ENCODE measurements at places on chromosomes 3 and 15. TPM values are rescaled to one million over a fixed set of nuclear protein-coding genes. Genes with fewer than 3 reads are reported as not detected.
A peak's percentile ranks its signal among the peaks of the same experiment; 100 is the strongest.

DNA sequence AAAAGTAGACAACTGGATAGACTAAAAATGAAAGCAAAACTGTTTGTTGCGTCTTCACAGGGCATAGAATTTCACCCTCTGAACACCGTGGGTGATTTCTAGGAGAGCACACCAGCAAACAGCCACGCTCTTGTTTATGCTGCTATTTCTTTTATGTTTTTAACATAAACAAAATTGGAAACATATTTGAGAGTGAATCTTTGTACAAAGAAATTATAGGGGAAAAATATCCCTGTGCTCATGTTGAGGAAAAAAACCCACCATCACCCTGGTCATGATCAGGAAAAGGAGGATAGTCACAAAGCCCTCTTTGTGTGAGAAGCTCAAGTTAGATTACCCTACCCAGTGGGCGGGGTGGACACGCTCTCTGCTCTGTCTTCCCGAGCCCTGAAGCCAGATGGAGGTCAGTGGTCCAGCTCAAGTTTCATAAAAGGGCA is 313.3 kb downstream of the SATB1 start:
- DNase-seq: no peak

DNA sequence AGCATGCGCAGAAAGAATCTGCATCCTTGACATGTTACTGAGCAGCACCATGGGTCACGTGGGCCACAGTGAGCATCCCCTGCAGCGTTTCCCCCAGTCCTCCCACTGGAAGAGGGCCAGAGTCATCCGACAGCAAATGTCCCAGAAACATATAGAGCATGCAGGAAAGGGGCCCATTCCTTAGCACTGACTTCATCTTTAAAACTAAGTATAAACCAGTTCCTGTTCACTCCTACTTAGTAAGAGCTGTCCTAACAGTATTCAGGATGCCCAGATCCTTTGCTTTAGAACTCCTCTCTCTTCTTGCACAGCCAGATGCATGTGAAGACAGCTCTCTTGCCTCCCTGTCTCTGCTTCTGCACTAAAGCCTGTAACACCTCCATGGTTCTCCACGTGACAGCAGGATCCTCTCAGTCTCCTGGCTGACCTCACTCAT is 79.3 kb upstream of the OXTR start:
- no peak for DNase-seq

GRCh38 chr3:141425523-141426233 is 57.4 kb downstream of the ZBTB38 start:
- no peak for DNase-seq

- no peak for DNase-seq
Observed at GRCh38 chr3:128270559-128271492, 117.5 kb downstream of the EEFSEC start.

- peak; percentile 83 for DNase-seq
Observed at GRCh38 chr15:39919748-39920509, at the start of gene GPR176. Gene GPR176, minus strand, starts transcription at chr15:39920266. Its CDS starts 240 bp downstream, at chr15:39920026.

DNA sequence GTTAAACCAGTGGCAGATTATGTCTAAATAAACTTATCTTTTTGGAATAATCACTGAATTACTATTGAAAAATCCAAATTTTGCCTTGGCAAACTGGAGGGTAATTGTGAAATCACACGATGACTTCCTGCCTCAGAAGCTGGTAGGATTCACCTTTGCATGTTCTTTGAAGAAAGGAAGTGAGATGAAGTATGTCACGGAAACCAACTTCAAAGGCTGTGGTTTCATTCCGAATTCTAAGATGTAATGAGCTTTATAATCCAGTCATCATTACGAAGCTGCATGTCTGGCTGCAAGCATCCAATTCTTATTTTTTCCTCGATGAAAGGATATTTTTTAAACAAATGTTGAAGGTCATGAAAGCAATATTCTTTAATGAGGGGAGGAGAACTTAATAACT is 15.0 kb upstream of the ZBED2 start:
- no peak for DNase-seq

DNA sequence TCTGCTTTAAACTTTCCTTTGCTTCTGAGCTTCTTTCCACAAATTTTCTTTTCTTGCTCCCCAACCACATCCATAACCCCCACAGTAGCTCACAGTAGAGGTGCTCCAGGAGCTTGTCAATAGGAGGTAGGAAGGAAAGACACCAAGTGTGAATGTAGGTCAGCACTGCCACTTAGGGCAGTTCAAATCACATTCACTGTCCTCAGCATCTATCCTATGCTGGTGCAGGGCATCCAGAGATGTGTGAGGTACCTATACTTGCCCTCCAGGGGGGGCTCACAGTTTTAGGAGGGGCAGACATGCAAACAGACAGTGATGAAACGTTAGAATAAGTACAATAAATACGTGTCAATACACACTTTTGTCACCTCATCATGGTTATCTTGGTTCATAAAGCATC is 1.5 kb upstream of the SPSB4 start:
- no peak for DNase-seq

DNA sequence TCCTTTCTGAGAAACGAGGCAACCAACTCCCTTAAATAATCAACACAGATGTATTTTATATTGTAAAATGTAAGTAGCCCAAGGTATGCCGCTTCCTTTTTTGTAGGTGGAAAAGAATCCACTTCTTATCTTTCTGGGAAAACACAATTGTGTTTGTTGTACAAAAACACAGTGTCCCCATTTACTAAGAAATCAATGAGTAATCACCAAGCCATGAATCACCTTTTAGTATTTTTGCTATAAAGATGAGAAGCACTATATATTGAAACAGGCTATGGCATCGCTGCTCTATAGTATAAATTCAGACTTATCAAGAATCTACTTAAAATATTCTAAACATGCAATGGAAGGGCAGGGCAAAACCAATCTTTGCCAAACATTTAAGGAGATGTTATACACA is 104.0 kb downstream of the TNIK start:
- DNase-seq: no peak

DNA sequence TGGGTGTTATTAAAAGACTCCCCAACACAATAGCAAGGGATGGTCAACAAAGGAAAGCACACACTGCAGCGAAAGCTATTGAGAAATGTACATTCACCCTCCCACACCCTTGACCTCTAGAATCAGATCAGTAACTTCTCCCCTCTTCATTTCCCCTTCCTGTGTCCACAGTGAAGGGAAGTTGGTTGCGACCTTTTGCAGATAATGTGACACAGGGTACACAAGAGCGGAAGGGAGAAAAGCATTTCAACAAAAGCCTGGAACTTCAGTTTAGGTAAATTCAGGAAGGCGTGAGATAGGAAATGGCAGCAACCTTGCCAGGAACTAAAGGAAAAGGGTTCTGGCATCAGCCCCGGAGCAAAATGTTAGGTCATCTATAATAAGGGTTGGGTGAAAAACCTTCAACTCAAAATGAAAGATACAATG is 899.8 kb downstream of the MCTP2 start:
- no peak for DNase-seq

DNA sequence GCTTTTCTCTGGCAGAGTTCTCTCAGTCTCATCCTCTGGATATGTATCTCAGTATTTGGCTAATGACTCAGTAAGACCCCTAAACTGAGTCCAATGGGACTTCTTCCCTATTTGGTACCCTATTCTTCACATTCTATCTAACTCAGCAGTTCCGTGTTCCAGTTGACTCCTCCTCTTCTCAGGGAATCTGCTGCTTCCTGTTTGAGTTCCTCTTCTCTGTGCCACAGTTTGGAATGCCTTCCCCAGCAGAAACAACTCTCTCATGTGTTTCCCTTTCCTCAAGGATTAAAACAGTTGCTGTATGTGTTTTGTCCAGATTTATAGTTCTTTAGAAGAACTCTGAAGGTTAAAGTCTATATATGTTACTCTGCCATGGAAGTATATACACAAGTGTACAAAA is 344.0 kb upstream of the RARB start:
- DNase-seq: no peak

- DNase-seq: no peak
Observed at GRCh38 chr3:81289676-81290075, 471.8 kb downstream of the GBE1 start.

DNA sequence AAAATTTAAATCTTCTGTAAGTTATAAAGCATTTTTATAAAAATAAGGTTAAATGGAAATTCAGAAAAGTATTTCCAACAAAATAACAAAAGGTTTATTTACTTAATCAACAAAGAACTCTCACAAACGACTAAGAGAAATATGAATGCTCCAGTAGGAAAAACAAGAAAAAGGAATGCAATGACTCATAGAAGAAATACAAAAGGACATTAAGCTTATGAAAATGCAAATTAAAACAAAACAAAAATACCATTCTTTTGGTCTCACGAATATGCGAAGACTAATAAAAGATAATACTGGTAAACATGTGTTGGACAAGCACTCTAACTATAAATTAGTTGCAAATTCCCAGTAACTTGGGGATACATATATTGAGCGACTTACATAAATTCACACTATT is 17.5 kb upstream of the TBC1D5 start:
- DNase-seq: no peak

GRCh38 chr3:122800706-122801237 is 5.9 kb downstream of the SLC49A4 start:
- no peak for DNase-seq

GRCh38 chr15:71811752-71812735 is 1.7 kb downstream of the NR2E3 start:
- DNase-seq: no peak

DNA sequence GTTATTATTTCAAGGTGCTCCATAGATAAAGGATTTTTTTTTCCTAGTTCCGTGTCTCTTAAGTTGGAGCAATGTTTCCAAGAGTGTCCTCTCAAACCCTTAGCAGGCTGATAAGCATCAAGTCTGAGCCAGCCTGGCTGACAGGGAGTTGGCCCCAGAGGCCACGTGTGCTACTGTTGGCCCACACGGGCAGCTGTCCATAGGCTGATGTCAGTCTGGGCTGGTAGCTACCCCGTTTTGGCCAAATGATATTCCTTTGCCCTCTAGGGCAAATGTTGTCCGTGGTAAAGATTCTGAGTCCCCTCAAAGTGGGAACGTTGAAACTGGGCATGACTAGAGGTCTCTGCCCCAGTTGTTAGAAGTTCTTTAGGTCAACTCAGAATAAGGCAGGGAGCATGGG is 99.4 kb downstream of the FLNB start:
- no peak for DNase-seq

- DNase-seq: peak; percentile 39
Observed at GRCh38 chr3:10942690-10943205, 49.8 kb upstream of the SLC6A1 start.

DNA sequence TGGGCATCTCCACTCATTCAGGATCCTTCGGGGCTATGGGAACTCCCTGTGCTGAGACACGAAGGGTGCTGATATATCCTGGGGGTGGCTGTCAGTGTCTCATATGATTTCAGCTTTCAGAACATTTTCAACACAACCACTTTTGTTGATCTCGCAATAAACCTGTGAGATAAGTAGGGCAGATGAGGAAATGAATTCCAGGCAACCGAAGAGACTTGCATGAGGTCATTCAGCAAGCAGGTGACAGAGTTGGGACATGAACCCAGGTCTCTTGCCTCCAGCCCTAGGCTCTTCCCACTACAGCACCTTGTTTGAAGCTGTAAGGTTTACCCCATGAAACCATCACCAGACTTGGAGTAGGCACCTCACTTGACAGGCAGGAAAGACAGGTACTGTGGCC is 16.6 kb downstream of the DUOX1 start:
- DNase-seq: no peak

- DNase-seq: no peak
Observed at GRCh38 chr3:144626835-144627234, 655.2 kb downstream of the DIPK2A start.

DNA sequence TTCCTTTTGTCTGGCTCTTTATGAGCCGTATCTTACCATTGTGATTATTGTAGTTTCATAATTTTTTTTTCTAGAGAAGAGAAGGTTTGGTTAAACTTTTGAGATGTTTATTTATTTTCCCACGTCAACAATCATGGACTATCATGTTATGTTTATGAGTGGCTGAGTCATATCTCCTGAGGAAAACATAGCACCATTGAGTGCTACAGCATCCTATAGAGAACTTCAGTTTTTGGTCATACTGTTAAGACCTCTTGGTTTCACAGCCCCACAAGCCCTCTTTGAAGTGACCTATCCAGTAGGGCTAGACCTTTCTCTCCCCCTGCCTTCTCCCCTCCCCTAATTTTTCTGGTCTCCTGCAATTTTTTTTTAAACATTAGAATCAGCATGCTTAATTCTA is 20.8 kb downstream of the PIK3CA start:
- DNase-seq: no peak

ADAMTS7 gene
- polyA plus RNA-seq: 2.2 TPM

CD200R1 gene
- polyA plus RNA-seq: 1.4 TPM

RYR3 gene
- 0.11 TPM for polyA plus RNA-seq

PARP15 gene
- polyA plus RNA-seq: 66.5 TPM

XCR1 gene
- 0.06 TPM for polyA plus RNA-seq

PAQR5 gene
- 0.03 TPM for polyA plus RNA-seq

Measured in spleen (tissue), 13 donors.